Naive thymus-derived CD4-positive, alpha-beta T cell (primary cell): ENCODE measurements at places on chromosomes 5 and 9.

GRCh38 chr5:109406719-109407118, 3.1 kb downstream of the PJA2 start:
- no peak for DNase-seq

GRCh38 chr5:11941566-11941965, 37.3 kb upstream of the CTNND2 start:
- DNase-seq = no peak

DNA sequence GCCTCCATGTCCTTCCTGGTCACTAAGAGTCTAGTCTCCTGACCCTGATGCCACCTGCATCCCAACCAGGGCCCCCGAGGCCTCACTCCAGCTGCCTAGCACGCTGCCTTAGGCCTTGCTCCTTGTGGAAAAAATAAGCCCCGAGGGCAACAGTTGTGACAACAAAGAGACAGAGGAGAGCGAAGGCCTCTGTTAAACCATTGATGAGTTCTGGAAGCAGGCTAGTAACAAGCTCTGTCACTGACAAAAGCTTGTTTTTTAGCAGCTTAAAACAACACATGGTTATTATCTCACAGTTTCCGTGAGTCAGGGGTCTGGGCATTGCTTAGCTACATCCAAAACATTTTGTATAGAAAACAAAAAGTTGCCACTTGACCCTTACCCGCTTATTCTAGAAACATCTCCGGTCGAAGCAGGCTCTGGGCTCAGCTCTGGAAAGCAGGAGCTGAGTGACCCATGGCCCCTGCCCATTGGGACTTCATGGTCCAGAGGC, 48.2 kb upstream of the TBC1D2 start:
- DNase-seq = no peak

- DNase-seq = no peak
Observed at GRCh38 chr5:2176581-2176980, 293.9 kb upstream of the IRX4 start.

DNA sequence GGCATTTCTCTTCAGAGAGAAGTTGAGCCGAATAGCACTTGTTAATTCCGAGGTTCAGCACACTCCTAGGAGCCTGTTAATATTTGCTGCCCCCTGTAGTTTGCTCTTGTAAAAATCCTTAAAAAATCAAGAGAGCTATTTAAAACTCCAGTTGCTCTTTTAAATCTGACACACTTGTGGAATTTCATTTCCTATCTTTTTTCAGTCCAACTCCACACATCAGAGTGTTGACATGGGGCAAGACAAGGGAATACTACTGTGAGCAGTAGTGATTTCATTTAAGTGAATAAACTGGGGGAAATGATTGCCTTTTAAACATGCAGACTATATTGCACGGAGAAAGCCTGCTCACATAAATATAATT, 1096.3 kb upstream of the DMAC1 start:
- peak; percentile 7 for DNase-seq

DNA sequence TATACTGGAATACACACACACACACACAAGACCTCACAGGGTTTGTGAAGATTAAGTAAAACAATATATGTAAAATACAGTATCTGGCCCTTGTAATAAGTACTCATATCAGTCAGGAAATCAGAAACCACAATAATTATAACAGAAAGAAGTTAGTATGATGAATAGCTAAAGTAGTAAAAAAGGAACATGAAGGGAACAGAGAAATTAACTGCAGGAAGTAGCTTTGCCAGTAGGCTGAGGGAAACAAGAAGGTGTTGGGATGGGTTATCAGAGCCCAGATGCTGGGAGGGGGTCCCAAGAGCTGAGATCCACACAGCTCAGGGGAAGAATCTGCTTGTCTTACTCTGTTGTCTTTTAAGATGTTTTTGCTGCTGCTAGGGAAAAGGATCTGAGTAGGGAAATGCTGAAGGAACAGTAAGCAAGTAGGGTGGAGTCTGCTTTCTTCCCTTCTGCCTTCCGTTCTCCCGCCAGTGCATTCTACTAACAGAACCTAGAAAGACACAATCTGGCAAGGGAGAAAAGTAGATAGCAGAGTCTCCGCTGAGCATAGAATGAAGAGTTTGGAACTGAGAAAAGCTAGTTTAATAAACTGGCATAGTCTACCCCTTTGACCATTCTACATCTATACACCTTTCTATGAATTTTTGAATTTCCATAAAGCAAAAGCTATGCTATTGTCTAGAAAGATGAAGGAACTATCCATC, 55.3 kb upstream of the ALDH1A1 start:
- DNase-seq = no peak

- no peak for DNase-seq
Observed at GRCh38 chr9:880725-881124, 39.2 kb downstream of the DMRT1 start.

- DNase-seq = no peak
Observed at GRCh38 chr9:114035845-114036801, 42.0 kb downstream of the AMBP start.

DNA sequence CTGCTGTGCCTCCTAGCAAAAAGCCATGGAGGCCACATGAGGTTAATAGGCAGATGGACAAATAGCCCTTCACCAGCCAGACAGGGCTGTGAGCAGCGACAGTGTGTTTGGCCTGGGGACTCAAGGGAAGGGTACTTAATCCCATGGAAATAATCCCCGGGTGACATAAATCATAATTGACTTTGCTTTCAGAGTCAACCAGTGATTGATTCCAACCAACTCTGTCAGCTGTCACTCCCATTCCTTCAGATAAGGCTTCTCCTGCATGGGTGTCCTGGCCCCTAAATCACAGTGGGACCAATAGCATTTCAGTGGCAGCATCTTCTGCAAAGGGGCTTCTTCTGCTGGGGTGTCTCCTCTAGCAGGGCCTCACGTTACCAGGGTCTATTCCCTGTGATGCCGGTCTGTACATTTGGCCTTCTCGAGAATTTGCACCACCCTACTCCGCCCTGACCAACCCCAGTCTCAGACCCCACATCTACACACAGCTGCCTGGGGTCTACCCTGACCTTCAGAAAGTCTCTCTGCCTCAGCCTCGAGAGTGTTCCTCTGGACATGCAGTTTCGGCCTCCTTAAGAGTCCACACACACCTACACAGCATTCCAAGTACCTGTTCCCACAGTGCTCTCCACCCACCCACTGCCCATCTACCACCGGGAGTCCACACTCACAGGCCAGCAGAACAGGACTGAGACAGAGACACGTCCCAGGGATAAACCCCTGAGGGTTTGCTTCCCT, 3.7 kb downstream of the CLTB start:
- DNase-seq = no peak

DNA sequence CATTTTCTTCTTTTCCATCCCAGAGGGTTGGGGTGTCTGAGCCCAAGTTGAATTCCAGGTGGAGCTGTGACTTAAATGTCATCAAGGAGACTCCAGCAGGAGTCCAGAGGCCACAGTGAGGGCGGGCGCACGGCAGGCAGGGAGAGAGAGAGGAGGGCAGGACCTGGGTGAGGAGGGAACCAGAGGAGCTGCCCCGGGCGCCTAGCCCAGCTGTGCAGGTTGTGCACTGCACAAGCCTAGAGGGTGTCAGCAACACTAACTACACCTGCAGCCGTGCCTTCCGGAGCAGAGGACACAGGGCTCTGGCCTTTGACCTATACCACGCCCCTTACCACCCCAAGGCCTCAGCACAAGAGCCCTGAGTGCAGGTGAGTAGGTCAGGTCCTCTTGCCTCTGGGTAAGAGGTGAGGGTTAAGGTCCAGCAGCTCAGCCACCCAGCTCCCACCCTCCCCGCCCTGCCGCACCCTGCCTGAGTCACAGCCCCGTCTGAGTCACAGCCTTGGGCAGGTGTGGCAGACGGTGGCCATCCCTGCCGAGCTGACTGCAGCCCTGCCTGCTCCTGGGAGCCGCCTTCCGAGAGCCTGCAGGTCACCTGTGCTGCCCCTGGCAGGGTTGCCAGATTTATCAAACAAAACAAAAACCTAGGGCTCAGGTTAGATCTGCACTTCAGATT, 6.4 kb upstream of the AGPAT2 start:
- DNase-seq = no peak

DNA sequence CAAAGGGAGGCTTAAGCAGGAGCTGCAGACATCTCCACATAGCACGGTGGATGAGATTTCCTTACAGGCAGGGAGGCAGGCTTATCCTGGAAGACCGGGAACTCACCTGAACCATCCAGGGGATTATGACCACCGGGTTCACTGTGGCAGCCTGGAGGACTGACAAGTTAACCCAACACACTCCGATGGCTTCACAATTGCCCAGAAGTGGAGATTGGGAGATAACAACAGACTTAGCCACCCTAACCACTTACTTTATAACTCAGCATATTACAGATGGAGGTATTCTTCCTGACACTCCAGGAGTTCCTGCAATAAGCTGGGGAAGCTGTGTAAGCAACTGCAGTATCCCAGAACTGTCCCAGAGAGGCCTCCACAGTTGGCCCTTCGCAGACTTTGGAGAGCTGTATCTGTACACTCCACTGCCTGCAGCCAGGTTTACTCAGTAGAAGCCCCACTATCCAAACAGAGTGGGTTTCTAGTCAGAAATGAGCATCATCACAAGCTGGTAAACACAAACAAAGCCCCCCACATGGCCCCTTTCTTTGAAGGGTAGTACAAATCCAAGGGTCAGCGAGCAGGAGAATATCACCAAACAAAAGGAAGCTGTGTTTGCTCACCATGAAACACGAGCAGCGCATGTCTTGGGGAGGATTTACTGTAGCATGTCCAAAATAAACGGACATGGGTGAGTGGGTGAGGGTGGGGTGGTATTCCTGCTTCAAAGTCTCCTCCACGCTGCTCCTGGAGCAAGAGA, 462.2 kb downstream of the RASEF start:
- no peak for DNase-seq

DNA sequence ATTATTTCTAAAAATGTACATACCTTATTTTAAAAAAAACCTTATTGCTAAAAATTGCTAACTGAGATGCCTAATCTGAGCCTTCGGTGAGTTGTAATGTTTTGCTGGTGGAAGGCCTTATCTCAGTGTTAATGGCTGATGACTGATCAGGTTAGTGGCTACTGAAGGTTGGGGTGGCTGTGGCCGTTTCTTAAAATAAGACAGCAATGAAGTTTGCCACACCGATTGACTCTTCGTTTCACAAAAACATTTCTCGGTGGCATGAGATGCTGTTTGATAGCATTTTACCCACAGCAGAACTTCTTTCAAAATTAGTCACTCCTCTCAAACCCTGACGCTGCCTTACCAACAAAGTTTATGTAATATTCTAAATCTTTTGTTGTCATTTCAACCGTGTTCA, 14.7 kb downstream of the CENPK start:
- DNase-seq = no peak
